H4 (cell line): ENCODE measurements at places on chromosomes 11 and 22. TPM values are rescaled to one million over a fixed set of nuclear protein-coding genes. Genes with fewer than 3 reads are reported as not detected.

The PIM3 gene
- total RNA-seq: 18.6 and 30.3 TPM in 2 replicates

The OR8D1 gene
- not detected in 2 replicates for total RNA-seq

The LRP5 gene
- 14.1 and 22.7 TPM in 2 replicates for total RNA-seq

The SLC6A5 gene
- not detected in 2 replicates for total RNA-seq

The SCN4B gene
- 2.5 and 3.9 TPM in 2 replicates for total RNA-seq

The KLHL35 gene
- not detected in 2 replicates for total RNA-seq

The HTR3A gene
- not detected in 2 replicates for total RNA-seq

GRCh38 chr11:8019314-8020243 is 32.4 kb downstream of the EIF3F start:
- no peak for DNase-seq

DNA sequence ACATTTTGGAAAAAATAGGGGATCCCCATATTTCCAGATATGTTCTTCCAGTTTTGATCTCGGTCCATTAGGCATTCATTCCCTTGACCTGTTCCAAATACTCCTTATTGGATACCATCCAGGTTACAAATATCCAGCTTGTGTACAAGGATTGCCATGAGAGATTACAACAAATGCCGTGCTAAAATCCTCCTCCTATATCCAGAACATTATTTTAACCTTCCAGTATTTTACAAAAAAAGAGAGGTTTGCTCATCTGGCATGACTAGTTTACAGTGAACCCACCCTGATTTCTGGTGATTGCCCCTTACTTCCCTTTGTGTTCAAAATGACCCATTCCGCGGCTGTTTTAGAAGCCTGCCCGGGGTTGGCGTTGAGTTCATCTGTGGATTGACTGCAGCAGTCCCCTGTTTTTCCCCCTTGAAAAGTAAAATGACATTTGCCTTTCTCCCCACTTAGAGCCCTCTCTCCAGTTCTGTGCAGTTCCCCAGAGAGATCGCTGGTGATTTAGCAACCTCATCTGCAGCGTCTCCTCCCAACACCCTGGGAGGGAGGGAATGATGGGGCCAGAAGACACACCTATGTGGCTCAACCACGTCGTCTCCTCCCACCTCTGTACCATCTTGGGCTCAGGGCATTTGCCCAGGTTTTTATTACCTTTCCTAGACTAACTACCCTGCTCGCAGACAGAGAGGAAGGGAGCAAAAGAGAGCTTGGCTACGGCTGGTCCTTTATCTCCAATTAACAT is 73.6 kb downstream of the DSCAML1 start:
- DNase-seq: no peak

DNA sequence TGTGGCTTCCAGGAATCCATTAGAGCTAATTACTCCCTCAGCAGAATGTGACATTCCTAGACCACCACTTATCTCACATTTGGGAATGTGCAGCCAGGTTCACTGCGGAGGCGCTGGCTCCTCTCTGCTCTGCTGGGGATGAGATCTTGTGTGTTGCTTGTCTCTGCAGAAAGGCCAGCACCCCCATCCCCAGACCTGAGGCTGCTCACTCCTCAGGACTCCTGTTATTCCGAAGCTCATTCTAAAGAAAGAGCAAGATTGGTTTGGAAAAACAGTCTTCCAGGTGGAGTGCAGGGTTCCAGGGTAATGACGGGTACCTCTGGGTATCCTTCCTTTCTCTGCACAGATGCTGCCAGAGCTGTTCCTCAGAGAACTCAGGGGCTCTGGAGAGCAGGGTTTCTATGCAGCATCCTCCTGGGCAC is 20.8 kb downstream of the RSPH14 start:
- no peak for DNase-seq

DNA sequence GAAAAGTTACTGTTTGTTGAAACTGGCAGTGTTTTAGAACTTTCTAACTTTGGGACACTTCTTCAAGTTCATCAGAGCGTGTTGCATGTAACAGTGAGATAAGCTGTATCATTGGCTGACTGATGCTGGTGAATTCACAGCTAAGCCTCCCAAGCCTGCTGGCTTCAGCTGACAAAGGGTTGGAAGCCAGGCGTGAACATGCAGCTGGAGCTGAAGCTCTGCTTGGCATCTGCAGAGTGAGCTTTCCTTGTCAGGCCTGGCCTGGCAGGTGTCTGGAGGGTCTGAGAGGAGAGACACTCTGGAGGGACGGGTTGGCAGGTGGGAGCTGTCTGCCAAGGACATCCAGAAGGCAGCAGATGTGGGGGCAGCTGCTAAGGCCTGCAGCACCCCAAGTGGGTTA is 1.5 kb downstream of the AMPD3 start:
- no peak for DNase-seq

- peak; percentile 42 for DNase-seq
These were observed 18.5 kb downstream of the ENDOD1 start for GRCh38 chr11:95108159-95108611.

- DNase-seq: no peak
These were observed 1.8 kb downstream of the MTMR2 start for GRCh38 chr11:95922099-95922498.

- DNase-seq: no peak
These were observed 19.2 kb downstream of the LRRC55 start for GRCh38 chr11:57200917-57201316.

- no peak for DNase-seq
These were observed 772 bp downstream of the NAV2 start for GRCh38 chr11:19713196-19714021.

DNA sequence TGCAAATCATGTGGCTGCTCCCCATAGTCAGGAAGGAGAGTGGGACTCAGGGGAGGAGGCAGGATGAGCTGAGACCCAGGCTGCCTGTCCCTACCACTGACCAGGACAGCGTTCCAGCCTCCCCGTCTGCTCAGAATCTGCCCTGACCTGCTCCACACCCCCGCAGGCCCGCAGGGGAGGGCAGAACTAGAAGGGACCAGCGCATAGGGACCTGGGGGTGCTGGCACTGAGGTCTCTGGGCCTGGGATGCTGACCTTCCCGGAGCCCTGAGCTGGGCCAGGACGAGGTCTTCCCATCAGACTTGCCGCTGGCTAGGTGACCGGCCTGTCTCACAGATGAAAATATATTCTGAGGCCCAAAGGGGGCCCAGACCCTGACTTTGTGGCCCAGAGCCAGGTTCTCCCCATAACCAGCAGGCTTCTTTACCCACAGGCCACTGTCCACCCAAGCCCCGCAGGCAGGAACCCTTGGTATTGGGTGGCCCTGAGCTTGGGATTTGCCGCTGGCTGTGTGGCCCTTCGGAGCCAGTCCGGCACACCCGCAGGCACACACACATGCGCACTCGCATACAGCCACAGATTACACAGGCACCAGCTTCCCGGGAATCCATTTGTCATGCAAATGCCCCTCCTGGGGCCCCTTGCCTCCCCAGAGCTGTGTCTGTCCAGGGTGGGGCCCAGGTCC is 13.8 kb upstream of the PIM3 start:
- DNase-seq: no peak

DNA sequence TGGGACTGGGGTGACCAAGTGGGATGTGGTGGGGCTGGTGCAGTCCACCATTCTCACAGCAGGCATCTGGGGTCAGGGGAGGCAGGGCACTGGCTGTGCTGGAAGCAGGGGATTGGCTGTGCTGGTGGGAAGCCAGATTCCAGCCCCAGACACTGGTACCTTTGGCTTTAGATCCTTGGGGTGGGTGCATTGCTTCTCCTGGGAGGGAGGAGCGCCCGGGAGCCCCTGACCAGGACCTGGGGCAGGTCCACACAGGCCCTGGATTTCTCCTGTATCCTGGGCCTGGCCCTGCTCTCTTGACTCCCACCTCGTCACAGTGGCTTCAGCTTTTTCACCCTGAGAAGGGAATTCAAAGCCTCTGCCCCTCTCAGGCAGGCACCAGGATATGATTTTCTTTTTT is 38.5 kb downstream of the ST3GAL4 start:
- no peak for DNase-seq

GRCh38 chr11:100683126-100683525 is 4.0 kb upstream of the ARHGAP42 start:
- DNase-seq: no peak

GRCh38 chr22:49753961-49754695 is 73.5 kb downstream of the BRD1 start:
- no peak for DNase-seq
